ENCODE measurements at places on chromosomes 1 and 21.

DNA sequence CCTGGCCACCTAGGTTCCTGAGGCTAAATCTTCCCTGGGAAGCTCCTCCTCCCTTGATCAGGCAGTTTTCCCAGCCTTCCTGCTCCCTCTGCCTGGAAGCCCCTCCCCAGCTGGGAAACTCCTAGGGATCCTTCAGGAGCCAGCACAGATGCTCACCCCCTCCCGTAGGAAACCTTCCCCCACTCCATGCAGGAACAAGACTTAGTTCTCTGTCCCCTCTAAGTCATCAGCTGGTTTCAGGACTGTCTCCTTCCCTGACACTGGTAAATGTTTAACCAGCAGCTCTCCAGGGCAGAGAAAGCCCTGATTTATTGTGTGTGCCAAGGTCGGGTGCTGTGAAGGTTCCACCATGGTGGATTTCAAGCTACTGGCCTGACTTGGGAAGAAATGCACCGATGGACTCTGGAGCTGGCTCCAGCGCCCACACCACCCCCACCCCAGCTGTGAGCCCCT is 25.0 kb downstream of the TTC39A start:
- no peak for DNase-seq

DNA sequence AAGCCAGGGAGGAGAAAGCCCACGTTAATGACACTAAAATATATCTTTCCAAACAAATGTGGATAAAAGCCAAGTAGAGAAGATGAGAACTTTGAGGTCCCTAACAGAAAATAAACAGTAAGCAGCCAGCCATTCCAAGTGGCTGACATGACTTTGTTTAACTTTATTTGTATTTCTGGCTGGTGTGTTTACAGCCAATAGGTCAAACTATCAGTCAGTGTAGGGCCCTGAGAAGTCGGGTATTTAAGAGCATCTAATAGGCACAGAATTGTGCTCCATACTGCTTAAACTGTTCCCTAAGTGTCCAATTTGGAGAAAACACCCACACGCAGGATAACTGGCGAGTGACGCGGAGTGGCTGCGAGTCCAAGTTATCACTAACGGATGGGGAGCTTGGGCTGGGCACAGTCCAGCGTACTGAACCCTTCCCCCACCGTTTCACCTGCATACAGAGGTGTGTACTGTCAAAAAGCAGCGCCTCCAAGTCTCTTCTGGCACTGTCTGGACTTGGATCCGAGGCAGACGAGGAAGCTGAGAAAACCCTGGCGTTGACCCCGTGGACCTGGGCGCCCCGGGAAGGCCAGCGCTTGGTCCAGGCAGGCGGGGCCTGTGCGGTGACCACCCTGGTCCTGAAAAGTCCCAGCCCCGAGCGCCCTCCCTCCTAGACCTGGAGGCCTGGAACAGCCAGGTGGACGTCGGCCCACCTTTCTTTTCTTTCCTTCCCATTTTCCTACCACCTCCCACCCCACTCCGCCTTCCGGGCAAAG is 662 bp upstream of the LGALS8 start:
- no peak for DNase-seq

DNA sequence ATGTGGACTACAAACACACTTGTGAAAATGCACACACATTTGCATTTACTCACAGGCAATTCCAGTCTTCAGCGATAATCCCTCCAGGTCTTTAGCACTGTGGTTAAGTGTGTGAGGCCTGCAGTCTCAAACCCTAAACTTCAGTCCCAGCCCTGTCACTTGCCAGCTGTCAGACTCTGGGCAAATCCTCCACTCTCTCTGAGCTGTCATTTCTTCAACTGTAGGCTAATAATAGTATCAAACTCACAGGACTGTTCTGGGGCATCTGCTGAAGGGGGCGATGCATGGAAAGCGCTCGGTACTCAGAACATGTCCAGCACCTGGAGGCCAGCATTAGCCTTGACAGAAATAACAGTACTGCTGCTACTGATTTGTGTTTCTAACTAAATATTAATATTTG is 48.2 kb downstream of the NEK2 start:
- no peak for DNase-seq

GRCh38 chr1:9842781-9843575 is 19.2 kb upstream of the CLSTN1 start:
- no peak for DNase-seq

GRCh38 chr1:89630048-89630447 is 2.9 kb upstream of the LRRC8C start:
- peak; percentile 14 for DNase-seq

DNA sequence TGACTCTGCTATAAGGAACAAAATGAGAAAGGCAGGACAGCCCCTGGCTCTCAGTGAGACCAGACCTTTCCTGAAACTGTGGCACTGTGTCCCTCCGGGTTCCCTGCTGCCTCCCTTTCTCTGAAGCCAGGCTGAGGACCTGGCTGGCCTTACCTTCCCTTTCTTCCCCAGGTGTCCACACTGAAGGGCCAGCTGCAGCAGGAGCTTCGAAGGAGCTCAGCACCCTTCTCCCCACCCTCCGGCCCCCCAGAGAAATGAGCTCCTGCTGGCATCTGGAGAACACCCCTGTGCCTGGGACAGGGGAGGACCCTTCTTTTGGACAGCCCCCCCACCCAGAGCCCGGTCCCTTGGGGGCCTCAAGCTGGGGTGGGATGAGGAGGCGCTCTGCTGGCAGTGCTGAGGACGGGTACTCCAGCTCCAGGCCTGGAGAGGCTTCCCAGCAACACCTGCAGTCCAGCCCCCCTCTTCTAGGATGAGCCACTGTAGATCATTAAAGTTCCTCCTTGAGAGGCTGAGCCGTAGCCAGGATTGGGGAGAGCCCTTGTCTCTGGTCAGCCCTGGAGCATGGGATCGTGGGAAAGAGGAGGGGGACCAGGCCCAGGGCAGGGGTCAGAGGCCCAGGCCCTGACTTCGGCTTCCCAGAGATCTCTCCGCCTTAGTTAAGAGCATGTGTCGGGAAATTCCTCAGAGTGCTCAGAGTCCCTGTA is 8.1 kb downstream of the MFAP2 start:
- DNase-seq = no peak

DNA sequence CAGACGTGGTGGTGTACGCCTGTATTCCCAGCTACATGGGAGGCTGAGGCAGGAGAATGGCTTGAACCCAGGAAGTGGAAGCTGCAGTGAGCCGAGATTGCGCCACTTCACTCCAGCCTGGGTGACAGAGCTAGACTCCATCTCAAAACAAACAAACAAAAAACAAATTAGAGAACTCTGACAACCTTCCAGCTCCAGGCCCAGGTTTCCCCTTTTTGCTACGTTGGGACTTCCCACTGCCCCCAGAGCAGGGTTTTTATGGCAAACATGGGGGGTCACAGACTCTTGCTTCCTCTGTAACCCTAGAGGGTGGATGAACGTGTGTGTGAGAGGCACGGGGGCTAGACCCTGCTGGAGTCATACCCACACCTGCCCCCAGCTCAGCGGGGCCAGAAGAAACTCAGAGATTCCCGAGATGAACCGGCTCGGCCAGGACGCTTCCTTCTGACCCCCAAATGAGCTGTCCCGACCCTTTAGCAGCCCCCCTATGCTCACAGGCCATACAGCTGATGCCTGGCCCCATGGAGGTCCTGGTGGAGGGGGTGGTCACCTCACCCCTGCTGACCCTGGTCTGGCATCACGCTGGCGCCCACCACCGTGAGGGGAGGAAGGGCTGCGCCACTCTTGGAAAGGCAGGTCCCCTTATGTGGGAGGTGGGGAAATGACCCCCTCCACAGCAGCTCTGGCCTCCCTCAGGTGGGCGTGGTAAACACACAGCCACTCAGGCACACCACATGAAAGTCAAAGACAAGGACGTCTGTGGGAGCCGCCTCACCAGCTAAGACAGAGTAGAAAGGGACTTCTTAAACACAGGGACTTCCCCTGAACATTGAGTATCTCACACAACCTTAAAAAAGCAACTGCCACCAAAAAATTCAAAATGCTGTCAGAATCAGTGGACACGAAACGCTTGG is 7.1 kb downstream of the GPR157 start:
- DNase-seq = no peak

- no peak for DNase-seq
Measured at GRCh38 chr1:81430236-81430938, 370.3 kb upstream of the ADGRL2 start.

Data from MV-4-11 (cell line).